ENCODE measurements at places on chromosomes 13 and 19.

DNA sequence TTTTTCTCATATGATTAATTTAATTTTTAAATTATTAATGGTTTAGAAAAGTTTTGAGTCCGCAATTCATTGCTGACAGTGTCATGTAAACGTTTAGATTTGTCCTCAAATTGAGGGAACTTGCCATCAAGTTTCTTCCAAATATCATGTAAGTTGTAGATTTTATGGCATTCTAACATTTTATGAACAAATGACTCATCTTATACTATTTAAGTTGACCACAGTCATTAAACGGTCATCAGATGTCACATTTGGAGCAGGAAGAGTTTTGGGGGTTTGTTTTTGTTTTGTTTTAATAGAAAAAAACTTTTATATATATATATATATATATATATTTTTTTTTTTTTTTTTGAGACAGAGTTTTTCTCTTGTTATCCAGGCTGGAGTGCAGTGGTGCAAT is 4.3 kb downstream of the ZNF114 start:
- no peak for DNase-seq

DNA sequence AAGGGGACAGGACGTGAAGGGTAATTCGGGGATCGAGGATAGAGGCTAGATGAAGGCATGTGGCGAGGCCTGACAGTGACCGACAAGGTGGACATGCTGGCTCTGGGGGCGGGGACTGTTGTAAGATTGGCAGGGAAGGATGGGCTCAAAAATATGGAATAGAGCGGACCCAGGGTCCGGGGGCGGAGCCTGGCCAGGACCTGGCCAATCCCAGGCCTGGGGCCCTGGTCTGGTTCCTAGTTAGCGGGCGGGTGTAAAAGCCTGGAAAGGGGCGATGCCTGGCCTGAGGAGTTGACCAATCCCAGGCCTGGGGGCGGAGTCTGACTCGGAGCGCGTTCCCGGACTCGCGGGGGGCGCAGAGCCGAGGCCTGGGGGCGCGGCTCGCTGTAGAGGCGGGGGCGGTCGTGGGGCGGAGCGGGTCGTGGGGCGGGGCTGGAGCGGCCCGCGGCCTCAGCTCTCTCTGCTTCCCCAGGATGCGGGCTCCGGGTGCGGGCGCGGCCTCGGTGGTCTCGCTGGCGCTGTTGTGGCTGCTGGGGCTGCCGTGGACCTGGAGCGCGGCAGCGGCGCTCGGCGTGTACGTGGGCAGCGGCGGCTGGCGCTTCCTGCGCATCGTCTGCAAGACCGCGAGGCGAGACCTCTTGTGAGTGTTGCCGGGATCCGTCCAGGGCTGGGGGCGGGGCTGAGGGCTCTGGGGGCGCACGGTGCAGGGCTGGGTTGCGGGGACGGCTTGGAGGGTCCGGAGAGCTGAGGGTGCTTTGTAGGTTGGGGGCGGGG is at the start of gene SLC27A1:
Gene SLC27A1 (plus strand): TSS at position 457 of the 774 bp plus-strand sequence. CDS start 17 bp downstream, at position 474.
- peak; percentile 81 for DNase-seq

GRCh38 chr13:42495751-42496150 is 78.2 kb upstream of the TNFSF11 start:
- no peak for DNase-seq

DNA sequence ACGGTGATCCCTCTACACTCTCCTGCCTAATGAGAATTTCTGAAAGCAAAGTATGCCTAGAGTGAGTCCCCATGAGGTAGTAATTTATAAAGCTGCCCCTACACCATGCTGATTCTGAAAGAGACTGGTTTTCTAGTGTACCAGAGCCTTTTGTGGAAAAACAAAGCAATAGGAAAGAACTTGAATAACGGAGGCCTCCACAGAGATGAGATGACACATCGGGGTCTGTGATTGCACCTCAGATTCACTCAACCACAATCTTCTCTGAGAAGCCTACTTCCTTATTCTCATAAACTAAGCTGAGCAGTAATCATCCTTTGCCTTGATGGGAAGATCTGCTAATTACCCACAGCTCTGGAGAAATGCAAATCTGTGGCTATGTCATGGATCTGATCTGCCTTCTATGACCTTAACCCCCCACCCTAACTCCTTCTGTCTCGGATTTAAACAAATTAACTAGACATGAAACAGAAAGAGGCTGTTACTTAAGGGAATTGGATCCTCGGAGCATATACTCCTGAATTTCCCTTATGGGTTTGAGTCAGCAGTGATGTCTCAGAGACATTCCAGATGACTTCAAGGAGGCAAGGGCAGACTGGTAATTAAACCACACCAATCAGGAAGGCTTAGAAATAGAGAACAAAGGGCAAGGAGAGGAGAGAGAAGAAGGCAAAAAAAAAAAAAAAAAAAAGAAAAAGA is 128.0 kb downstream of the DCT start:
- no peak for DNase-seq

GRCh38 chr19:37977992-37978391 is 71.0 kb downstream of the SIPA1L3 start:
- DNase-seq: no peak

DNA sequence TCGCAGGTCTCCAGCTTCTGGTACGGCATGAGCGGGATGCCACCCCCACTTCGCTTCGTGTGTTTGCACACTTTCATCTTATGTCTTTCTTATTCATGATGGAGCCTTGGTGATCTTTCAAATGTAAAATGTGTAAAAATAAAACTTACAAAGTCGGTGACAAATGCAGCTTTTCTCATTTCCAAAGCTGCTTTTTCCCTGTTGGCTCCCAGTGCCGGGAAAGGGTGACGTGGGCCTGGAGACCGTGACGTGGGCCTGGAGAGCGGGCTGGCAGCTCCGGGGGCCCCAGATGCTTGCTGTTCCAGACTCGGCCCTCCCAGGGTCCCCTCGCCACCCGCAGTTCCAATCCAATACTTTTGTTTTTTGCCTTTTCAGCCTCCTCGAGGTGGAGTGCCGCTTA is 101.4 kb downstream of the KDM4B start:
- no peak for DNase-seq

All from activated T-helper 1 cell treated with anti-CD3 and anti-CD28 coated beads, Interleukin-12 subunit alpha, Interleukin-12 subunit beta, Interleukin-2, Interleukin-4 antibody, amounts not matched to agents 30 ng/mL and 10 ng/mL and 1 ng/mL, durations not matched to agents 14 hours and 24 hours and 36 hours (primary cell).